ENCODE measurements at places on chromosomes 6 and 20.

DNA sequence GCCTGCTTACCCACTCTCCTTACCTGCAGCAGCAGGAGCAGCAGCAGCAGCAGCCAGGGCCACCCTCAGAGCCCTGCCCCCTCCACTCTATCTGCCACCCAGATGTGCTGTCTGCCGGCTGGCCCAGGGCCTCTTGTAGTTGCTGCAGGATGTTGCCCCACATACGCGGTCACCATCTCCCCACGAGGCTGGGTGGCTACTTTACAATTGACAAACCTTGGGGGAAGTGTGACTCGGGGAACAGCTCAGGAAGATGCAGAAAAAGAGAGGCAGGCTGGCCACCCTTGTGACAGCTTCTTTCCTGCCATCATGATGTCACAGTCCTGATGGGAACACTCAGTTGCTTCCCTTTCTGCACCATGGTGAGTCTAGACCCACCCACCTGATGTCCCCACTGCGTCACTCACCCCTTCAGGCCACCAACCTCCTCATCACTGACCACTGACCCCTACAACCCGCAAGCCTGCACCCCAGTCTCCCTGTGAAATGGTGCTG lies 14.5 kb downstream of the TREM1 start:
- no peak for DNase-seq

DNA sequence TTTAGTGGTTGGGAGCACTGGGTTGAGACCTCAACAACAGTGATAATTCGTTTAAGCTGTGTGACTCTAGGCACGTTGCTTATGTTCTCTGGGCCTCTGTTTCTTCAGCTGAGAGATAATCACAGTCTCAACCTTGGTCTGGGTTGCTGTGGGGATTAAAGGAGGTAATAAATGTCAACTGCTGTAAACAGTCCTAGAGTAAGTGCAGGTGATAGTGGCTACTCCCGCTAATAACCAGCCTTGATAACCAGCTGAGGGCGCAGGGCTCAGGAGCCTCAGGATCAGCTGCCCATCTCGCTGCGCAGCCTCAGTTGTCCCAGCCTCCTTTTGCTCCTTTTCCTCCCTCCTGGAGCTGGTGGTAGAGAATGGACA lies 58.0 kb downstream of the JARID2 start:
- DNase-seq, result no peak

- DNase-seq, result no peak
These were observed 36.3 kb downstream of the CARMIL1 start for GRCh38 chr6:25315194-25316177.

- DNase-seq, result no peak
These were observed 93.6 kb downstream of the CD24 start for GRCh38 chr6:106880952-106881351.

- no peak for DNase-seq
These were observed 275.5 kb downstream of the PTPRK start for GRCh38 chr6:128244751-128245405.

DNA sequence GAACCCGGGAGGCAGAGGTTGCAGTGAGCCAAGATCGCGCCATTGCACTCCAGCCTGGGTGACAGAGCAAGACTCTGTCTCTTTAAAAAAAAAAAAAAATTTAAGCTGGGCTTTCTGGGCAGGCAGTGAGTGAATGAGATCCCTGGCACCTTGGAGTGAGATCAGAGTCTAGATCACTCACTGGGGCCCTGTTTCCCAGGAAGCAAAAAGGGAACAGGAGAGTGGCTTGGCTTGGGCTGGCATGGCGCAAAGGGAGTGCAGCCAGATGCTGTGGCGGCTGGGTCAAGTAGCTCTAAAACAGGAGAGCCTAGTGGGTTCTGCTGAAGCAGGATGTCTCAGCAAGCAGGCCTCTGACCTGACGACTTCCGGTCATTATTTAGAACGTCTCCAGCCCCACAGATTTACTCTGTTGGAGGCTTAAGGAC lies 10.4 kb downstream of the PLCG1 start:
- DNase-seq, result no peak

GRCh38 chr6:145034664-145035063 lies 700.7 kb downstream of the EPM2A start:
- no peak for DNase-seq

GRCh38 chr6:142414462-142415250 lies 112.8 kb downstream of the ADGRG6 start:
- no peak for DNase-seq

GRCh38 chr6:159533016-159533415 lies 160.0 kb downstream of the SOD2 start:
- no peak for DNase-seq

DNA sequence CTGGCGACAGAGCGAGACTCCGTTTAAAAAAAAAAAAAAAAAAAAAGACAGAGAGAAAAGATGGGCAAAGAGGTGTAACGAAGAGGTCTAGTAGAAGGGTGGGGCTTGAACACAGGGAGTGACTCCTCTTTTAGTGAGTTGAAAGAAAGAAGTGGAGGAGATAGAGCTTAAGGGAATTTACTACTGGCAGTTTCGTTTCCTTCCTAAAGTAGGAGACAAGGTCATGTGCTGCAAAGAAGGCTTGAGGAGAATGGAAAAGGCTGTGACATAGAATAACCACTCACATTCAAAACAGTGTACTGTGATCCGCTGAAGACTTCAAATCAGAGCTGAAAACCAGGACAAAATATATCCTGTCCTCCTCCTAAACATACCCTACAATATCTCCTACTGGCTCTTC lies 63.8 kb upstream of the EIF2S2 start:
- DNase-seq, result no peak

DNA sequence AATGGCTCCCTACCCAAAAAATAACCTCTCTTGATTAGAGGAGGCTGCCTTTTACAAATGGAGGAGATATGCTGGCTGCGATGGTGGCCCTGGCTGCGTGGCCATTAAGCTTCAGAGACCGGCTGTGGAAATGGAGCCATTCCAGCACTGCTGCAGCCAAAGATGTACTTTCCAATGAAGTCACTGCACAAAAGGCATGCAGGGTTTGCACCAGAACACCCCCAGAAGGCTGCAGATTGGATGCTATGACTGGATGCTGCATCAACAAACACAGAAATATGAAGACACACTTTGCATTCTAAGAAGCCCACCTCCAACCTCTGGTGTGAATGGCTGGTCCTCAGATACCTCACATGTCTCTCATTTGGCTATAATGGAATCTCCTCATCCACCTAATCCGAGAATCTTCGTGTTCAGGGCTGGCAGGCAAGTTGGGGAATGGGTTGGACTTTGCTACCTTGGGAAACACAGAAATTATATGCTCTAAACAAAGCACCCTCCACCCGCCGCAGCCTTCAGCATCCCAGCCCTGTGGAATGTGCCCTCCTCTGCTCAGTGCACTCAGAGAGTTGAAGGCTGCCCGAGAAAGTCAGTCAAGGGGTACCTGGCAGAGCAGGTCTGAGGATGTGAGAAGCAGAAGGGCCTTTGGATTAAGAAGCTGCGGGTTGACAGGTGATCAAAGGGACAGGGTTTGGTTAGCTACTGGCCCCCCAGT lies 35.3 kb downstream of the APCDD1L start:
- DNase-seq, result no peak

GRCh38 chr6:13668291-13668928 lies 43.2 kb downstream of the RANBP9 start:
- DNase-seq, result no peak

GRCh38 chr6:118632359-118632758 lies 19.0 kb downstream of the CEP85L start:
- no peak for DNase-seq

Measured in GM04504 (cell line).